ENCODE measurements at places on chromosomes 3 and 15.

DNA sequence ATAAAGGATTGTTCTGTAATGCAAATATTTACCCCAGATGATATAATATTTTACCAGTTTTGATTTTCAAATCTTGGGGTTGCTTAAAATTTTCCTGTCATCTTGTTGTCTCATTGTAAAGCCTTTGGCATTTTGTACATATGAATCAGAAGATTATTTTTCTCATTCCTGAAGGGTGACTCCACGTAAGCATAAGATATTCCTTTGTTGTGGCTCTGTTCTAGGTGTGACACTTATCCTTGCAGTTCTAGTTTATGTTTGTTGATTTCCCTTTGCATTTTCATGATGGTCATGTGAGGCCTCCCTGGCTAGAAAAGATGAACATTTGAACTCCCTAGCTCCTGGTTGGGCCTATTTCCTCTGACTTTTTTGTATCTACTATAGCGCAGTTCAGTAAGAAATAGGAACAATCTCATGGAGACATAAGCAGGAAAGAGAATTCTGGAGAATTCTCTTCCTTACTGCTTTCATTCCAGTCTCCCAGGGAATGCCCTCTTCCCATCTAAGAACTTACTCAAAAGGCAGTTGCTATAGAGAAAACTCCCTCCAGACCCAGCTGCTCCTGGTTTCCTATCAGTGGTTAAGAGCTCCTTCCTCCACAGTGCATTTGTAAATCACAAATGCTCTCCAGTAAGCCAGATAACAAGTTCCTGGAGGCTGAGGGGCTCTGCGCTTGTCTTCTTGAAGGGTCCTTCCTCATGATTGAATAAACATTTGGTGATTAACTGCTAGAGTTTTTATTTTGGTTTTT is 124.7 kb downstream of the WNT5A start:
- no peak for DNase-seq

GRCh38 chr3:121981473-121981872 is 40.6 kb downstream of the ILDR1 start:
- no peak for DNase-seq

DNA sequence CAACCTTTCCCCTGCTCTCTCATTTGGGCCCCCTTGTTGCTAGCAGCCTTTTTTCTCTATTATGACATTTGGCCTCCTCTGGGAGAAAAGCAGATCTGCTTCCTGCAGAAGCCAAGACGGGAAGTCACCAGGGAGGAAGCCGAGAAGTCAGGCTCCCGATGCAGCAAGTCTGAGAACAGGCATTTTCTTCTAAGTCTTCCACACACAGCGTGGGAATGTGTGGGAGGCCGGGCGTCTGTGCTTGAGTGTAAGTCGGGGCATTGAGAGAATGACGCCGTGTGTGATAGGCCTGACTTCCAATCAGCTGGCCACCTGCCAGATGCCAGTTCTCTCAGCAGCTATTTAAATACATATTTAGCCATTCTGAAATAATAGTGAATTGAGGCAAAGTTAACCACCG is 75.8 kb upstream of the FAM98B start:
- no peak for DNase-seq

- DNase-seq, result no peak
Observed at GRCh38 chr15:57654153-57654852, 52.2 kb upstream of the POLR2M start.

- no peak for DNase-seq
Observed at GRCh38 chr15:95565016-95565600, 765.4 kb upstream of the NR2F2 start.

DNA sequence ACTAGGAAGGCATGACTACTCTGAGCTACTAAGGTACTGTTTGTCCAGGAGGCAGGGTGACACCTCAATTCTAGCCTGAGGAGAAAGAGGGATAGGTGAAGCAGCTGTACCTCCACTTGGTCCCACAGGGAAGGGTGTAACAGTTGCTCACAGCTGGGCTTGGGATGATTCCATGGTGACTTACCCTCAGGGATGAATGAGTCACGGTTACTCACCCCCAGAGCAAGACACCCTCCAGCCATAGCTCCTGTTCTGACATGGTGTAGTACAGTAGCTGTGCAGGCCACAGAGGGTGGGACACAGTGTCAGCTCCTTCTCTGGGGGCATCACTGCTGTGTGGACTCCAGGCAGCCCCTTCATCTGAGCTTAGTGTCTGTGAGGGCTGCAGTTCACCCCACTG is 868.6 kb upstream of the SEMA6D start:
- no peak for DNase-seq

DNA sequence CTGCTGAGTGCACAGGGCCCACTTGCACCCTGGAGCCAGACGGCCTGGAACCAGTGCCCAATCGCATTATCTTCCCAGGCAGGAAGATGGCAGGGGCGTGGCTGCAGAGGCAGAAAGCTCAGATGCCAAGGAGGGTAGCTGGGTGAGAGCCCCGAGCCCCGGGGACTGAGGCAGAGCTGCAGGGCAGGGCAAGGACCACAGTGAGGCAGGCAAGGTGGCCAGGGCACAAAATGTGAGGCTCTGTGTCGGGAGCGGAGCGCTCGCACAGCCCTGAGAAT is 1.6 kb upstream of the CCDC33 start:
- DNase-seq, result no peak

DNA sequence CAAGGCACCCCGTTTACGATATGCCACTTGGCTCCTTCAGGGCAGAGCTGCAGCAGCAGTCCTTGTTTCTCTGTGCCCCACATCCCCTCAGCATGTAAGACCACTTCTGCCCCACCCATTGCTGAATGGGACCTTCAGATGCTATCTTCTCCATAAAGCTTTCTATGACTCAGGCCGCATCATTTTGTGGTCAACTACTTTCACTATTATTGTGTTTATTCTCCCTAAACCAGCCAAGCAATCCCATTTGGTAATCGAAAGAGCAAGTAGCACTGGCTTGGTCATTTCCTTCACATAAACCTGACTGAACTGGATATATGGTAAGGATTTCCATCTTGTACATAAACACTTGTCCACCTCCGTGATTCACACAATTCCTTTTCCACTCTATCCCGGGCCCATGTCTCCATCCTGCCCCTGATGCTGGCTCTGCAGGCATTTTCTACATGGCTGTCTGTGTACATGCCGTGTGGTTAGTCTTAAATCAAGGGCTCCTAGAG is 25.7 kb downstream of the LIPC start:
- no peak for DNase-seq

DNA sequence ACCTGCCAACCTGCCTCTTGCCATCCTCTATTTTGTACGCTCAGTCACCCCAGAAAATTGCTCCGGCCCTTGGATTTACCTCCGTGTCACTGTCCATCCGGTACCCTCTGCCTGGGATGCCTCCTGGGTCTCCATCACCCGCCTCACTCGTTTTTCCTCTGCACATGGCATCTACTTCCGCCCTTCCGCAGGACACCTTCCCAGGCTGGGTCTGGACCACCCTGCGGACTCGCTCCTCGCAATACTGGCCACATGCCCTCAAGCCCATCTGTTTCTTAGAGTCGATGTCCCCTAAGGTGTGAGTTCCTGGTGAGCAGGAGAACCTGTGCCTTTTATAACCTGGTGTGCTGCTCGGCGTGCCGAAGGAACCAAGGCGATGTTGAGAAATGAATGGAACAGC is 58.5 kb downstream of the APBA2 start:
- no peak for DNase-seq

DNA sequence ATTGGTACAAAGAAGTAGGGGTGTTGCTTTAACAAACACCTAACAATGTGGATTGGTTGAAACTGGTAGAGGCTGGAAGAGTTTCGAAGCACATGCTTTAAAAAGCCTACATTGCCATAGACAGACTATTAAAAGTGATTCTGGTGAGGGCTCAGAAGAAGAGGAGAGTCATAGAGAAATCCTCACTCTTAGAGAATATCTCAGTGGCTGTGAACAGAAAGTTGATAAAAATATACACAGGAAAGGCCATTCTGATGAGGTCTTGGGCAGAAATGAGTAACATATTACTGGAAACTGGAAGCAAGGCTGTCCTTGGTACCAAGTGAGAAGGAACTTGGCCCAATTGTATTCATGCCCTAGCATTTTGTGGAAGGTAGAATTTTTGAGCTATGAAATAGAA is 173.7 kb upstream of the CRBN start:
- no peak for DNase-seq

- DNase-seq, result no peak
Observed at GRCh38 chr3:127490271-127491023, 100.1 kb downstream of the TPRA1 start.

DNA sequence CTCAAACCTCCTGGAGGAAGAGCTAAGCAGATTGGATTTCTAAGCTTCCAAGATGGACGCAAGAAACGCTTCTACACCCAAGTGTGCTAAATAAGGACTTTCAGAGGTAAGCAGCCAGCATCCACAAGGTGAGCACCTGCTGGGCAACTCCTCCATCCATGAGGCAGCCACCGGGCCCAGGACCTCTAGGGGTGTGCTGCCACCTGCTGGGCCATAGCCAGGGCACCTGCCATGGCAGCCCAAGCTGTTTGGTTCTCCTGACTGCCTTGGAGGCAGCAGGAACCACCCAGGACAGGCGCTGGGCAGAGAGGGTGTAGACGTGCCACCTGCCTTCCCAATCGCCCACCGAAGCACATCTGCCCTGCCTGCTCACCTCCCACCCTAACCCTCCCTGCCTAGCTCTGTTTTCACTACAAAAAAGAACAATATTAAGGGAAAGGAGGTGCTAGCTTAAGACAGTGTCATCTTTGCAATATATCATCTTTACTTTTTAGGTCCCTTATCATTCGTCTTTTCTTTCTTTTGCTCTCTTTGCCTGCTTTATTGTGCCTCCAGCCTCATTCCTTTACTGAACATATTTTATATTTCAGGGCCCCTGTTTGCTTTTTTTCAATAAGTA is 12.9 kb downstream of the C15orf62 start:
- no peak for DNase-seq

DNA sequence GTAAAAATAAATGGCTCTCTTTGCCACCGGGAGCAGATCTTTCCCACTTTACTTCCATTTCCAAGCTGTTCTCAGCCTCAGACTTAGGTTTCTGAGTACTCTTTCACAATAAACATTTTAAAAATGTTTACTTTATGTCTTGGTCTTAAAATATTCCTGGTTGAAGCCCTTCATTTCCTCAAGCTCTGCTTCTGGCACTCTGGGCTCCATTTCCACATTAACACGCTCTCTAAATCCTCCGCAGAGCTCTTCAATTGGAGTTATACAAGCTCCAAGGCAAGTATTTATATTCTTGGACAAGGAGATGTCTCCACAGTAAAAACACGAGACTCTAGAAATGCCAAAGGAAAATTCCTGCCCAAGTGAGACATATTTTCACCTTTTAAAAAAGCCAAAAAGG is 169.3 kb downstream of the GREM1 start:
- DNase-seq, result no peak

DNA sequence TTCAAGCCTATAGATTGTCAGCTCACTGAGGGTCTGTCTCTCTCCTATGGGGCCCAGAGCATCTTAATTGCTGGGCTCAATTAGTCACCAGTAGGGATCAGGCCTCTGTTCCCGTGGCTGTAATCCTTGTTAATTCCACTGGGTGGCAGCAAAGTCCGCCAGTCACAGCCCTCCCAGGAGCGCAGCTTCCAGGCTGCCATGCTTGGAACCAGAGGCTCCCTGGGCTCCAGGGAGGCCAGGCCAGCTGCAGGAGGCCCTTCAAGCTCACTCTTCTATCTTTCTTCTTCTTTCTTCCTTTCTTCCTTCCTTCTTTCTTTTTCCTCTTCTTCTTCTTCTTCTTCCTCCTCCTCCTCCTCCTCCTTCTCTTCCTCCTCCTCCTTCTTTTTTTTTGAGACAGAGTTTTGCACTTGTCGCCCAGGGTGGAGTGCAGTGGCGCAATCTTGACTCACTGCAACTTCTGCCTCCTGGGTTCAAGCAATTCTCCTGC is 14.4 kb downstream of the RNU5B-1 start:
- peak; percentile 72 for DNase-seq

- DNase-seq, result no peak
Observed at GRCh38 chr15:61315471-61315870, 86.4 kb upstream of the RORA start.

DNA sequence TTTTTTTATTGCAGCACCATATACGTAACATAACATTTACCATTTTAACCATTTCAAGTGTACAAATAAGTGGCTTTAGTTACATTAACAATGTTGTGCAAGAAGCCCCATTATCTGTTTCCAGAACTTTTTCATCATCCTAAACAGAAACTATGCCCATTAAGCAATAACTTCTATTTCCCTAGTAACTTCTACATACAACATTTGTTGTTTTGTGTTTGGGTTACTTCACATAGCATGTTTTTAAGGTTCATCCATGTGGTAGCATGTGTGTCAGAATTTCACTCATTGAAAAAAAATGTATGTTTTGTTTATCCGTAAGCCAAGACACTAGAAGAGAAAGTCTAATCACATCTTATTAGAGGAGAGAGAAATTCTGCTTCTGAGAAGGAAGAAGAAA is 450.5 kb upstream of the PDZRN3 start:
- no peak for DNase-seq

- DNase-seq, result no peak
Observed at GRCh38 chr15:56128081-56128480, 115.6 kb downstream of the RFX7 start.

DNA sequence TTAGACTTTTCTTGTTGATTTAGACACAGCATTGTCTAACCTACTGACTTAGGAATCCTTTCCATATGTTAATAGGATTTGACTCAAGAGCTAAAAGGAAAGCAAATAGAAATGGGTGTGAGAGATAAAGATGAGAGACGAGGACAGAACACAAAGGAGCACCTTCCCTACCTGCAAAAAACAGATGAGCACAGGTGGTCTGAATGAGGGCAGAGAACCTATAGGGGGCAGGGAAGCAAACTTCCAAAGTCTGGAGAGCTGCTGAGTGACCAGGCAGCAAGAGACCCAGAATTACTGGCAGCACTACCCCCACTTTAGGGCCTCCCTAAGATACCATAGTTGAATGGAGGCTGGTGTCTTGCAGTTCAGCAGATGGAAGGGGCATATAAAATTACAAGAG is 98.1 kb upstream of the CTNNB1 start:
- DNase-seq, result no peak

DNA sequence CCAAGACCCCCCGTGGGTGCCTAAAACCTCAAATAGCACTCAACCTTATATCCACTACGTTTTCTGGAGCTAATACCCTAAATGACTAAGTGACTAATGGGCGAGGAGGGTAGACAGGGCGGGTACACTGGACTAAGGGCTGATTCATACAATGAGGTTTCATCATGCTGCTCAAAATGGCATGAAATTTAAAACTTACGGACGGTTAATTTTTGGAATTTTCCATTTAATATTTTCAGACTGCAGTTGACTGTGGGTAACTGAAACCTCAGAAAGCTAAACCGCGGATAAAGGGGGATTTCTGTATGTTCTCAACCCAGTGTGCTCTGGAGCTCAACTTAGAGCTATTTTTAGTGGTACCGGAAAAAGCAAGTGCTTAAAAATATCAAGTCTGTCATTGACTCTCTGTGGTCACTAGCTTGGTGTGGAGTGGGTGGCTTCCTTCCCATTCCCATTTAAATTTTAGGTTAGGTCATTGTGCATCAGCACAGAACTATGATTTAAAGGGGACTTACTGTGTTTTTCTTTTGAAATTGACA is 72.9 kb downstream of the LRRC28 start:
- no peak for DNase-seq

DNA sequence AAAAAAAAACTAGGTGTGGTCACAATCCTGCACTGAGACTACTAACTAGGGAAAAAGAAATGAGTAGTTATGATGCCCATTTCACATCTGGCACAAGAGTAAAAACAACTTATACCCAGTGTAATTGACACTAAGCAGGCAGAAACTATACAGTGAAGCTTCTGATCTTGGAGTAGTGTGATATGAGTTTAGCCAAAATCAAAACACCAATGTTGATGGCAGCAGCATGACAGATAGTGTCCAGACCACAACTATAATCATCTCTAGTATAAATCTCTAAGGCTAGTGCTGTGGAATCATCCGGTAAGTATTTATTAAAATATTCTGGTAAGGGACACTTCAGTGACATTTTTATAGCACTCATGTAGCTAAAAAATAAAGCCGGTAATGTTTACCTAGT is 108.5 kb upstream of the EPHA6 start:
- DNase-seq, result no peak

Data from hypothalamus (tissue), 51 donors.